Foreskin keratinocyte (primary cell): ENCODE measurements at places on chromosomes 16 and 17. TPM values are rescaled to one million over a fixed set of nuclear protein-coding genes. Genes with fewer than 3 reads are reported as not detected.

TBC1D3I gene
- 0.10 TPM in 1 of 2 replicates, not detected in the other for total RNA-seq

COL1A1 gene
- 3.5 and 4.7 TPM in 2 replicates for total RNA-seq

MYH2 gene
- total RNA-seq: 0.03 TPM in 1 of 2 replicates, not detected in the other

RNF112 gene
- 0.07 and 0.14 TPM in 2 replicates for total RNA-seq

TNFRSF17 gene
- total RNA-seq: not detected in 2 replicates

PRAC1 gene
- not detected in 2 replicates for total RNA-seq

IGSF6 gene
- 0.03 and 0.04 TPM in 2 replicates for total RNA-seq

SLC52A1 gene
- 0.71 and 0.85 TPM in 2 replicates for total RNA-seq

TAT gene
- not detected in 2 replicates for total RNA-seq

ENGASE gene
- 11.2 and 11.7 TPM in 2 replicates for total RNA-seq
